Peyer's patch (tissue), 4 donors: ENCODE measurements at places on chromosomes 7 and 10. TPM values are rescaled to one million over a fixed set of nuclear protein-coding genes. Genes with fewer than 3 reads are reported as not detected.

The NKX1-2 gene
- not detected for total RNA-seq

- no peak for DNase-seq
- no peaks in the 10 kb centered on the region for H3K36me3 ChIP-seq
- peak overlapping the region; percentile 33 for H3K4me3 ChIP-seq
- no peaks in the 10 kb centered on the region for H3K4me1 ChIP-seq
- H3K27ac ChIP-seq = no peak overlapping the region
These were observed 286 bp downstream of the DGKI start for GRCh38 chr7:137846549-137846826.

DNA sequence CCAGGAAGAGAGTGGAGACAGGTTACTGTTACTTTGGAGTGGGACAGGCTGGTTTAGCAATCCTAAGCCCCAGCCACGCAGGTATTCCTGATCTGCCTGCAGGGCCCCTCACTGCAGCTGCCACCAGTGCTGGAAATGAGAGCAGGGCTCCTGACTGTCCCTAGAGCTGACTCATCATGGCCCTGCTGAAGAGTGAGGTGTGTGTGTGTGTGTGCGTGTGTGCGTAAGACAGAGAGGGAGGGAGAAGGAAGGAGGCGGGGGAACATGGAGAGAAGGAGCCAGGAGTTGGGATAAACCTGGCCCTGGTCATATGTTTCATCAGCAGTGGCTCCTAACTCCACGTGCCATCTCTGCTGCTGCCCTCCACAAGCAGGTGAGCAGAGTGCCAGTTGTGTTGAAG is 3.6 kb downstream of the FOXI2 start:
- H3K4me3 ChIP-seq = no peak overlapping the region
- no peak overlapping the region for H3K27ac ChIP-seq
- DNase-seq = no peak
- no peaks in the 10 kb centered on the region for H3K4me1 ChIP-seq
- no peaks in the 10 kb centered on the region for H3K36me3 ChIP-seq
- peaks cover 6% of the 10 kb centered on the region for H3K27me3 ChIP-seq

The C7orf57 gene
- not detected for total RNA-seq

The NAT16 gene
- not detected for total RNA-seq

DNA sequence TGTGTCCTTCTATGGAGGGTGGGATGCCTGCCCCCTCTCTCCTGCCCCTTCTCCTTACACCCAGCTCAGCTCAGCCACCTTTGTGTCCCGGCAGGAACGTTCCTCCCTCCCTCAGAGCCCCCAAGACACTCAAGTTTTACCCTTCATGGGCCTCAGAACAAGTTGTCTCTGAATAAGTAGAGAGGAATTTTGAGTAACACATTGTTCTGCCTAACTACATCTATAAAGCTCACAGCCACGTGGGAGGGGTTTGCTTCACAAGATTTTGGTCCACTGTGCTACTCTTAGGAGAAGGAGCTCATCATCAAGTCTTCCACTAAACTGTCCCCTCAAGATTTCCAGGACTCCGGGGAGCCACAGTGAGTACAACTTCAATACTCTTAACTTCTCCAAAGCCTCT is 51.6 kb upstream of the ZNF32 start:
- no peak for DNase-seq
- H3K27me3 ChIP-seq = no peaks in the 10 kb centered on the region
- no peaks in the 10 kb centered on the region for H3K4me1 ChIP-seq
- H3K27ac ChIP-seq = no peak overlapping the region

GRCh38 chr7:93958216-93958615 is 36.7 kb downstream of the GNG11 start:
- no peaks in the 10 kb centered on the region for H3K27me3 ChIP-seq
- no peak overlapping the region for H3K4me3 ChIP-seq
- DNase-seq = no peak

The SLC13A1 gene
- 33.8 TPM for total RNA-seq

The RASA4B gene
- 31.3 TPM for total RNA-seq

DNA sequence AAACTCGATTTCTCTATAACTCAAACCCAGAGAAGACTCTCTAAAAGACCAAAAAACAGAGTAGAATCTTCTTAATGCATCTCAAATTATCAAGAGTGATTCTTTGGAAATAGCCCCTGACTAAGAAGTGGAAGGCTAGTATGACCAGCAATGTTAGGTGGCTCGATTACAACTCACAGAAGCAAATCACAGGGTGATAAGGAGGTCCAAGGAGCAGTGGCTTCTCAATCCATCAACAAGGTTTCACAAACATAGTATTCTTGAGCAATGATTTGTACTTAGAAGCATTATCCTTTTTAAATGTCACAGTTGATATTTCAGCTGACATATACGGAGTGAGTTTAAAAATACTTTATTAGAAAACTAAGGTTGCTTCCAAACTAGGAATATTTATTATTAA is 127.7 kb downstream of the CNOT4 start:
- no peak for DNase-seq
- H3K4me3 ChIP-seq = no peak overlapping the region
- H3K27ac ChIP-seq = no peak overlapping the region
- no peaks in the 10 kb centered on the region for H3K4me1 ChIP-seq
- no peaks in the 10 kb centered on the region for H3K27me3 ChIP-seq

The RAPGEF5 gene
- 111 TPM for total RNA-seq

- no peak overlapping the region for H3K4me3 ChIP-seq
- no peak for DNase-seq
- H3K4me1 ChIP-seq = peaks cover 14% of the 10 kb centered on the region
- H3K27ac ChIP-seq = no peak overlapping the region
- H3K36me3 ChIP-seq = no peaks in the 10 kb centered on the region
- no peaks in the 10 kb centered on the region for H3K27me3 ChIP-seq
These were observed 9.3 kb upstream of the SEC24C start for GRCh38 chr10:73734796-73735305.

The ADAM8 gene
- 5.4 TPM for total RNA-seq

- no peak overlapping the region for H3K4me3 ChIP-seq
- H3K27me3 ChIP-seq = no peaks in the 10 kb centered on the region
- no peak overlapping the region for H3K27ac ChIP-seq
- H3K36me3 ChIP-seq = no peaks in the 10 kb centered on the region
- no peak for DNase-seq
These were observed 1.5 kb upstream of the MYL10 start for GRCh38 chr7:101630591-101630990.

The SHH gene
- total RNA-seq = 2.5 TPM

GRCh38 chr7:120691915-120692314 is 166.0 kb downstream of the TSPAN12 start:
- H3K27me3 ChIP-seq = no peaks in the 10 kb centered on the region
- no peak overlapping the region for H3K27ac ChIP-seq
- H3K36me3 ChIP-seq = no peaks in the 10 kb centered on the region
- H3K4me3 ChIP-seq = no peak overlapping the region
- DNase-seq = no peak

- H3K27ac ChIP-seq = peak overlapping the region; percentile 60
- DNase-seq = peak; percentile 74
- H3K4me3 ChIP-seq = peak overlapping the region; percentile 22
These were observed 16.8 kb downstream of the TRIM8 start for GRCh38 chr10:102660888-102661657.

GRCh38 chr10:123241391-123242141 is 87.4 kb downstream of the BUB3 start:
- DNase-seq = peak; percentile 57
- peak overlapping the region; percentile 36 for H3K27ac ChIP-seq
- H3K4me1 ChIP-seq = no peaks in the 10 kb centered on the region
- H3K4me3 ChIP-seq = no peak overlapping the region

The GDF2 gene
- not detected for total RNA-seq

- no peak overlapping the region for H3K27ac ChIP-seq
- DNase-seq = no peak
- H3K4me1 ChIP-seq = no peaks in the 10 kb centered on the region
- no peaks in the 10 kb centered on the region for H3K36me3 ChIP-seq
- no peak overlapping the region for H3K4me3 ChIP-seq
These were observed 24.5 kb upstream of the IL6 start for GRCh38 chr7:22702516-22702915.

DNA sequence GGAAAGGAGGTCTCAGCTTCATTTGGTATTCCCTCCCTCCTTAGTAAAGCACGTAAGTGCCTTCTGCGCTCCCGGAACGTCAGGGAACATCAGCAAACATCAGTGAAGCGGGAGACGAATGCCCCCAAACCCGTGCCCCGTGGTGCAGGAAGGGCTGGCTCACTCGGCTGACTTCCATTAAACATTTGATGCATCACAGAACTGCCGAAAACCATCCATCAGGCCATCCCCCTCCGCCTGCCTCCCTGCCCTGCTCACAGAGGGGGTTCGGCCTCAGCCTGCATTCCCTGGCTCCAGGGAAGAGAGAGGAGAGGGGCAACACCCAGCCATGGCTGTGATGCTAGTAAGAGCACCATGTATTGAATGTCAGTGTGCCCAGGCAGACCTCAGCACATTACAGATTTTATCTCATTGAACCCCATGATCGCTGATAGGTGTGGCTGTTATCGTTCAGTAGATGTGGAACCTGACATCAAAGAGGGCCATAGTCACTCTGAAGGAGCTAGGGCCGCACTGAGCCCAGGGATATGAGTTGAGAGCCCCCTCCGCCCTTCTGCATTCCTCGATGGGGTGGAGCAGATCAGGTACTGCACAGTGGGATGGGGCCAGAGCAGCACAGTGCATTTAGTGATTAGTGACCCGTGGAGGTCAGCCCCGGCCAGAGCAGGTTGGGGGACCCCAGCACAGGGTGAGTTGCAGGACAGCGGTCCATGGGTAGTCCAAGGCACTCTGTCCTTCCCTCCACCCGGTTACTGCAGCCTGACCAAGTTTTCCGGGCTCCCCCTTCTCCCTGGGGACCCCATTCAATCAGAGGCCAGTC is 146.4 kb downstream of the RPS24 start:
- no peaks in the 10 kb centered on the region for H3K4me1 ChIP-seq
- no peak overlapping the region for H3K27ac ChIP-seq
- H3K4me3 ChIP-seq = no peak overlapping the region
- DNase-seq = no peak
- no peaks in the 10 kb centered on the region for H3K27me3 ChIP-seq
- no peaks in the 10 kb centered on the region for H3K36me3 ChIP-seq

The KCNH2 gene
- 8.5 TPM for total RNA-seq

The TAS2R4 gene
- total RNA-seq = 3.3 TPM

GRCh38 chr10:60414877-60415585 is 25.4 kb upstream of the ANK3 start:
- no peak overlapping the region for H3K27ac ChIP-seq
- DNase-seq = no peak
- H3K4me3 ChIP-seq = no peak overlapping the region
- H3K4me1 ChIP-seq = no peaks in the 10 kb centered on the region
- no peaks in the 10 kb centered on the region for H3K36me3 ChIP-seq

The FAM107B gene
- 36.6 TPM for total RNA-seq

- no peaks in the 10 kb centered on the region for H3K4me1 ChIP-seq
- H3K36me3 ChIP-seq = no peaks in the 10 kb centered on the region
- no peak for DNase-seq
- H3K27me3 ChIP-seq = no peaks in the 10 kb centered on the region
- no peak overlapping the region for H3K27ac ChIP-seq
- H3K4me3 ChIP-seq = no peak overlapping the region
These were observed 19.8 kb downstream of the TSPAN13 start for GRCh38 chr7:16773326-16773725.

The ACTR3C gene
- total RNA-seq = 69.8 TPM

The FOXI2 gene
- total RNA-seq = 0.83 TPM

The CEP55 gene
- total RNA-seq = 32.2 TPM

The HECW1 gene
- total RNA-seq = not detected

The TAS2R5 gene
- total RNA-seq = 2.1 TPM

DNA sequence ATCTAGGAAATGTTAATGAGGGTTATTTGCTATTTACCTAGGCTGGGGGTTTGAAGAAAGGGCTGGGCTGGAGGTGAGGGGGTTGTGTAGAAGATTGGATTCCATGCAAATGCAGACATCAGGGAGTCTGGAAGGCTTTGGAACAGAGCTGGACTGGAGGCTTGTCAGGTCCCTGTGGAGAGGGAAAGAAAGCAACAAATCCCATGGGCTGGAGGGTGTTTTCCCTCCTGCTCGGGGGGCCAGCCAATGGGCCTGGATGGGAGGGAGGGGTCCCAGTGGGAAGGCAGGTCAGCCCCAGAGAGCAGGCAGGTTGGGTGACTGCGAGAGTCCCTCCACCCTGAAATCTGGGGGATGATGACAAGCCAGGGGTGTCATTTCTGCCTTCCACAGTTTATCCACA is 431.8 kb downstream of the RPS24 start:
- peak; percentile 13 for DNase-seq
- no peaks in the 10 kb centered on the region for H3K4me1 ChIP-seq
- H3K4me3 ChIP-seq = no peak overlapping the region
- no peaks in the 10 kb centered on the region for H3K27me3 ChIP-seq
- no peaks in the 10 kb centered on the region for H3K36me3 ChIP-seq
- no peak overlapping the region for H3K27ac ChIP-seq

- H3K36me3 ChIP-seq = no peaks in the 10 kb centered on the region
- H3K27ac ChIP-seq = peak overlapping the region; percentile 81
- DNase-seq = no peak
- H3K4me1 ChIP-seq = no peaks in the 10 kb centered on the region
These were observed 565 bp downstream of the ATP5MK start for GRCh38 chr10:103395754-103396066.

DNA sequence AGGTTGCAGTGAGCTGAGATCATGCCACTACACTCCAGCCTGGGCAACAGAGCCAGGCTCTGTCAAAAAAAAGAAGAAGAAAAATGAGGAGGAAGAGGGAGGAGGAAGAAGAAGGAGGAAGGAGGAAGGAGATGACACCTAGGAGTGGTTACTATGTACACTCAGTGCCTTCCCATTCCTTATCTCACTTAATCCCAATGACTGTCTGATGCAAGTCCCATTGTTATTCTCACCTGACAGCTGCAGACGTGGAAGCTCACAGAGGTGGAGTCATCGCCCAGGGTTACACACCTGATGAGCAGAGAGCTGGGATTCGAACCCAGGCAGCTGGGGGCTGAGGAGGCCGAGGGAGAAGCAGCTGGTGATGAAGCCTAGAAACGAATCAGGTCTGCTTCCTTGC is 258.8 kb downstream of the SNX10 start:
- no peaks in the 10 kb centered on the region for H3K4me1 ChIP-seq
- no peak overlapping the region for H3K4me3 ChIP-seq
- no peak overlapping the region for H3K27ac ChIP-seq
- H3K36me3 ChIP-seq = no peaks in the 10 kb centered on the region
